ENCODE measurements at places on chromosomes 16 and 17. TPM values are rescaled to one million over a fixed set of nuclear protein-coding genes. Genes with fewer than 3 reads are reported as not detected.

The MYOCD gene
- total RNA-seq, result 0.09 TPM

The RHBDL3 gene
- total RNA-seq, result 18.7 TPM

The NOTUM gene
- 5.9 TPM for total RNA-seq

The TMEM92 gene
- 3.0 TPM for total RNA-seq

The EFNB3 gene
- total RNA-seq, result 25.3 TPM

The FNDC8 gene
- total RNA-seq, result not detected

The CD300LG gene
- not detected for total RNA-seq

The ZNF764 gene
- 20.7 TPM for total RNA-seq

The KRTAP1-5 gene
- not detected for total RNA-seq

The TNFSF13 gene
- total RNA-seq, result 0.86 TPM

The KCNJ12 gene
- 6.6 TPM for total RNA-seq

The KLHL11 gene
- total RNA-seq, result 20.6 TPM

The LONP2 gene
- 43.3 TPM for total RNA-seq

The TBC1D3K gene
- not detected for total RNA-seq

All from neural crest cell (in vitro differentiated cells).